ENCODE measurements at places on chromosomes 6 and 20.

DNA sequence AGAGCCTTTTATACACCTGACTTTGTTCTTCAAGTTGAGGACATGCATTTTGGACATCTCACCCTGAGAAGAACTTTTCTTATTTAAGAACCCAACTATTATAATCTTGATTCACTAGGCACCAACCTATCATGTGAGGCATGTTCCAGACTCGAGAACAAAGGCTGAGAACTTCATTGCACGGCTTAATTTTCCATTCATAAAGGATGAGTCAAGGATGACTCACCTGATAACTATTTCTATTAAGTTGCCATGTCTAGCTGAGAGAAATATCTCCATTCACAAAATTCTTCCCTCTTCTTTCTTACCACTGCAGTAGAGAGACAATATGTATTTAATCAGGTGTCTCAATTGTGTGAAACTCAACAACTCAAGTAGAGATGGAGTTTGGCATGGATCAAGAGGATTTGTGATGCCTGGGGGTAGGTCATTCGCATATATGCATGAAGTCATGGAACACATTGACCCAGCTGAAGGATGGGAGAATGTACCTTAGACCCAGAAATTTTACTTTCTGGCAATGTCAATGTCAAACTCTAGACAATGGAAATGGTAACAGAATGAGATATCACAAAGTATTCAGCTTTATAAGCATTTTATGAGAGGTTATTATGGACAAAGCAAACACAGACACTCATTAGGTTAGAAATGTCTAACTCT lies 208.7 kb upstream of the PRND start:
- DNase-seq = peak; percentile 71

DNA sequence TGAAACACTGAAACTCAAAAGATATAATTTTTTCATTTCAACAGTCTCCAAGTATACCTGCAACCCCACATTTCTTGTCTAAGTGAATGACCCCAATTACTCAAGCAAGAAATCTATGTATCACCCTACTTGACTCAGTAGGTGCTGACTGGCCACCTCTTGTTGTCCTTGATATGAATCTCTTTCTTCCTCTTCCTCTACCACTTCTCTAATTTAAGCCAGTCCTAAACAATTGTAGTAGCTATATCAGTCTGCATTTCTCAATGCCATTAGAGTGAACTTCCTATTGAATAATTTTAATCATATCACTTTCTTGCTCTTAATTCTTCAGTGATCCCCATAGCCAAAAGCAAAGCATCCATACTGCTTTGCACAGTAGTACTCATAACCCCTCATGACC lies 93.2 kb downstream of the NKAIN2 start:
- no peak for DNase-seq

- no peak for DNase-seq
Observed at GRCh38 chr6:42338744-42339222, 112.9 kb downstream of the TRERF1 start.

DNA sequence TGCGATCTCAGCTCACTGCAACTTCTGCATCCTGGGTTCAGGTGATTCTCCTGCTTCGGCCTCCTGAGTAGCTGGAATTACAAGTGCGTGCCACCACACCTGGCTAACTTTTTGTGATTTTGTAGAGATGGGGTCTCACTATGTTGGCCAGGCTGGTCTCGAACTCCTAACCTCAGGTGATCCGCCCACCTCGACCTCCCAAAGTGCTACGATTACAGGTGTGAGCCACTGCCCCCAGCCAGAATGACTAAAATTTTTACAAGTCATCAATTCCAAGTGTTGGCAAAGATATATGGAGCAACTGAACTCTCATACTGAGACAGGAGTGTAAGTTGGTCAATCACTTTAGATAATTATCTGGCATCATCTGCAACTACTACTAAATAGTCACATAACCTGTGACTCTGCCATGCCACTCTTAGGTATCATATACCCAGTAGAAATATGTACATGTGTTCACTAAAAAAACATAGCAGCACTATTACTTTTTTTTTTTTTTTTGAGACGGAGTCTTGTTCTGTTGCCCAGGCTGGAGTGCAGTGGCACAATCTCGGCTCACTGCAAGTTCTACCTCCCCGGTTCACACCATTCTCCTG lies 3.0 kb downstream of the EIF6 start:
- no peak for DNase-seq
